Fibroblast of skin of abdomen (primary cell): ENCODE measurements at places on chromosomes 1 and 21.

GRCh38 chr1:14726606-14727005, 128.1 kb downstream of the KAZN start:
- DNase-seq, result no peak

- peak; percentile 57 for DNase-seq
Measured at GRCh38 chr1:163866564-163866963, 544.8 kb downstream of the NUF2 start.

DNA sequence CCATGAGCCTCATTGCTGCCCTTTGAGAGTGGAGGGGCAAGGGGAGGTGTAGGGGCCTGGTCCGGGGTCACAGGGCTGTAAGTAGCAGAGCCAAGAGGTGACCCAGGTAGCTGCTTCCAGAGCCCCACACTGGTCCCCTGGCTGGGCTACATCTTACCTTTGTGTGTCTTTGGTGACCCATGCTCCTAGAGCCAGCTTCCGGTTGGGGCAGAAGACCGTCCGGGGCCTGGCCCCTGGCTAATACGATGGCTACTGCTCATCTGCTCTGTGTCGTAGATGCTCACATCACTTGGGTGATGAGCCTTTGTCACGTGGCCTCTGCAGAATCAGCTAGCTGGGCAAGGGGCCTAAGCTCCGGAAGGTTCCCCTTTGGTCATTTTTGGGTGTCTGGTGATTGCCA, 20.6 kb downstream of the ABCG1 start:
- no peak for DNase-seq

DNA sequence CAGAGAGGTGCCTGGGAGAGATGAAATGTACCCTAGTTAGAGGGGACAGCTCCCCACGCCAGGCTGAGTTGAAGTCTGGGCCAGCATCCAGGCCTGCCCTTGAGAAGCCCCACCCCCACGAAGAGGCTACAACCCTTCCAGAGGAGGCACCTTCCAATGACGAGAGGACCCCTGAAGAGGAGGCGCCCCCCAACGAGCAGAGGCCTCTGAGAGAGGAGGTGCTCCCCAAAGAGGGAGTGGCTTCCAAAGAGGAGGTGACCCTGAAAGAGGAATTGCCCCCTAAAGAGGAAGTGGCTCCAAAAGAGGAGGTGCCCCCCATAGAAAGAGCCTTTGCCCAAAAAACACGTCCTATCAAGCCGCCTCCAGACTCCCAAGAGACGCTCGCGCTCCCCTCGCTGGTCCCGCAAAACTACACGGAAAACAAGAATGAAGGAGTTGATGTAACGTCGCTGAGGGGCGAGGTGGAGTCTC, 3.1 kb downstream of the EVA1B start:
- no peak for DNase-seq
